Activated CD4-positive, alpha-beta T cell treated with anti-CD3 and anti-CD28 coated beads, Interleukin-2, amount 50 U/mL, for 1 hour (primary cell): ENCODE measurements at places on chromosomes 4 and X.

DNA sequence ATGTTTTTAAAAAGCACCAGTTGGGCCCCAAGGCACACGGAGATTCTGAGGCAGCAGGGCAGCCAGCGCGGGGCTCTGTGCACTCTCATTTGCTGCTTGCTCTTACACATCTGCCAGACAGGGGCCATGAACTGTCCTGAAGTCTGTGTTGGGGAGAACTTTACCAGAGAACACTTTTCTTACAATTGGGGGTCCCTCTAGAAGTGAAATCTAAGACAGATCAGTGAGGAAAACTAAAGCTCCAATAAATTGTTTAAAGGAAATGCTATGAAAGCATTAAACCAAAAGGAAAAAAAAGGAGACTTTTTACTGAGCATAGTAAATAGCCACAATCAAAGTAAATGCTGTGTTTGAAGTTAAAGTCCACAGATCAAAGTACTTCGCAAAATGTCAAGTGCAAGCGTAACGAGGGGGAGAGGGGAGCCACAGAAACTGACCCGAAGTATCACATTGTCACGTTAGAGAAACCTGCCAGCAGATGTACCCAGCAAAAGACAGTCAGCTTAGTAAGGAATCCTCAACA, 37.8 kb downstream of the SORBS2 start:
- DNase-seq, result no peak

GRCh38 chrX:12138361-12139313, at the start of gene FRMPD4:
Gene FRMPD4 (plus strand): TSS chrX:12138473. CDS start chrX:12138972, 499 bp downstream.
- DNase-seq, result no peak

- DNase-seq, result no peak
Measured at GRCh38 chr4:32010221-32010620, 1290.1 kb downstream of the PCDH7 start.

- DNase-seq, result no peak
Measured at GRCh38 chrX:148582353-148582752, 81.9 kb downstream of the AFF2 start.

DNA sequence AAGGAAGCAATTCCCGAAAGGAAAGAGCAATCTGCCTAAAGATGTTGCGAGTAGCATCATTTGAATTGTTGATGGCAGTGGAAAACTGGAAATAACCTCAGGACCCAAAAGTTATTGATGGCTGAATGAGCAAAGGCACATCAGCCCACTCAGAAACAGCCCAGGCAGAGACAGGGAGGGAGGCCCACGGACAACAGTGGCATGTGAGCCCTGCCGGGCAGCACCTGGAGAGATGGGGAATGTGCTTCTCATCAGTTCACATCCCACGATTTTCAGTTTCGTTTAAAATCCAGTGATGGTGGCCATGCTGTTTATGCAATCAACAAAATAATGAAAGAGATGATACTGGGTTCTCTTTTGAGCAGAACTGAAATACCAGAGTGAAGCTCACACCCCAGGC, 80.0 kb downstream of the JAKMIP1 start:
- no peak for DNase-seq

DNA sequence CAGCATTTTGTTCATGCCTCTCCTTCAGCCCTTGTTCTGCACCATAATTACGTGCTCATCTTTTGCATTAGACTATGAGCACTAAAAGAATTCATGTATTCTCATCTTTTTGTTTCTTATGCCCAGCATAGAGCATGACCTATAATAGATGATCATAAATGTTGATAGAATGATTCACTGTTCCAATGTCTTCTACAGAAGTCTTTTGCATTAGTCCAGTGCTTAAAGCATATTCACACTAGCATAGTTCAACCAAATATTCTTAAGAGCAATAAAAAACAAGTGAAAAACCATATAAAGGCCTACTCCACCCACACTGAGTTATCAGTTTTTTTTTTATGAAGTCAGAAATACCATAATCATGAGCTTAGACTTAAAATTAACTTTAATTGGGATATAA, 36.5 kb upstream of the SLC10A4 start:
- DNase-seq, result no peak

DNA sequence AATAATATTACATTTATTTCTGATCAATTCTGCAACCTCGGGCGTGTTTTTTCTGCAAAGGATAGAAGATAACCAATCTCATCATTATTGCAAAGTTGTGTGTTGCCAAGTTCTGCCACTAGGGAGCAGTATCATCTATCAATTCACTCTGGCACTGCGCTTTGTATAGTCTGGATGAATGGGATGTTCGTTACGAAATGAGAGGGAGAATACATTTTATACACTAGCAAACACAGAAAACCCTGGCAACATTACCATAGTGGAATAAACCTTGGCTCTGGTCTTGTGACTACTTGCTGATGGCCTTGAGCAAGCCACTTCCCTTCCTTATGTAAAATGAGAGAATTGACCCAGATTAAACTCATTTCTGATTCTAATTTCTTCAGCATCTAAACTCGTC, 97.5 kb upstream of the ZNF518B start:
- peak; percentile 32 for DNase-seq

DNA sequence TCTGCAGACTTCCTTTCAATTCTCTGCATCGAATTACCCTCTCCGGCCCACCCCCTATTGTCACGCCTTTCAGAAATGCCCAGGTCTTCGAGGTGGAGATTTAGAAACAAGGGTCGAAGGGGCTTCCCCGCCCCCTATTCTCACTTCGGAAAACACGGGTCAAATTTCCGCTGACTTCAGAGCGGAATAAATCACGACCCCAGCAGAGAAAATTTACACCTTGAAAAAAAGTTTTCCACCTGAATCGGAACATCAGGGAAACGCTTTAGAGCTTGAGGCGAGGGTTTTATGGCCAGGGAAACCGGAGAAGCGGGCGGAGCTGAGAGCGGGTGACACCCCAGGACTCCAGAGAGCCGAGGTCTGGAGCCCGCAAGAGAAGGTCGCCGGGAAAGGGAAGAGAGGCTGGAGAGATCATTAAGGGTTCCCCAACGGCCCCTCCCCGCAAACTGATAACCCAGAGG, 1.6 kb downstream of the SHISA3 start:
- no peak for DNase-seq

- no peak for DNase-seq
Measured at GRCh38 chr4:20881658-20882057, 181.4 kb downstream of the PACRGL start.

DNA sequence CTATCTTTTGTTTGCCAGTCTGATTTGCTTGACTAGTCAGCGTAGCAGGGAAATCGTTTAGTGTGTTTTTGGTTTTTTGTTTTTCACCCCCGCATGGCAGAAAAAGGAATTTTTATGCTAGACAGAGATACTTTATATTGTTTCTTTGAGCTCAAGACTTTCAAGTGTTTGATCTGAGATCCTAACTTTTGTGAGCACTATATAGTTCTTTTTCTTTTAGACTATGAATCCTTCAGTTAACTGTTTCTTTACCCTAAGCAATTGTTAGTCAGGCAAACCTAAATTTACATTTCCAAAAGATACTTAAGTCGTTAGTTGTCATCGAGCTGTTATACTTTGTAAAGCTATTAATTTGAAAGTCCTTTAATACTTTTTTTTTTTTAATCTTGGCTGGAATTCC, 73.3 kb downstream of the RAP1GDS1 start:
- DNase-seq, result no peak

DNA sequence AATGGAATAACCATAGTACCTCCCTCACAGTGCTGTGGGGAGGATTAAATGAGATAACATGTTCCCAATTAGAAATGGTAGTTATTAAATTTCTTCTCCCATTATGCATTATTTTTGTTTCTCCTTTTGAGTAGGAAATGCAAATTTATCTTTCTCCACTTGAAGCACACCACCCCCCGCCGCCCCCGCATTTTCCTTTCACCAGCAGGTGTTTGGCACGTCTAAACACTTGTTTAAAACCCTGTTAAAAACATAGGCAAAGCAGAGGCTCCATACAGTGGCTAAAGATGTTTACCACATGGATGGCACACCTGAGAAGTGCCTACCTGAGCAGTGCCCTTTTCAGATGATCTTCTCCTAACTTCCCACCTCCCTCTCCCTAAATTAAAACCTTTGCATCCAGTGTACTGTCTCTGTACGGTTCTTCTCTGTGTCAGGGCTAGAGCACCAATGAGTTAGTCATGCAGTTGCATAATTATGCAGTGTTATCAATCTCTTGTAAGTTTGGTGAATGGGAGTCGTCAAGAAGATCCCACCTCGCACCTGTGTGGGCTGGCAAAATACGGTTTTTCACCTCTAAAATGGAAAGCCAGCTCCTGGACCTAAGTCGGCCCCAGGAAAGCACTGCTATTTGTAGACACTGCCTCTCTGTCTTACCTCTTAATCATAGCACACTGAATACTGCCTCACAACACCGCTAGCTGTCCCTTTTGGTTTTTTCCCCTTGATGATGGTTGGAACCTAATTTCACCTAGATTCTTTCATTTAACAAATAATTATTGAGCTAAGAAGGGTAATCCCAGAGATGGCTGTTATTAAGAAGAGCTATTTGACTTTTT, 122.0 kb downstream of the CT47B1 start:
- no peak for DNase-seq

GRCh38 chr4:25813448-25814106, 49.2 kb downstream of the SEL1L3 start:
- DNase-seq, result no peak

DNA sequence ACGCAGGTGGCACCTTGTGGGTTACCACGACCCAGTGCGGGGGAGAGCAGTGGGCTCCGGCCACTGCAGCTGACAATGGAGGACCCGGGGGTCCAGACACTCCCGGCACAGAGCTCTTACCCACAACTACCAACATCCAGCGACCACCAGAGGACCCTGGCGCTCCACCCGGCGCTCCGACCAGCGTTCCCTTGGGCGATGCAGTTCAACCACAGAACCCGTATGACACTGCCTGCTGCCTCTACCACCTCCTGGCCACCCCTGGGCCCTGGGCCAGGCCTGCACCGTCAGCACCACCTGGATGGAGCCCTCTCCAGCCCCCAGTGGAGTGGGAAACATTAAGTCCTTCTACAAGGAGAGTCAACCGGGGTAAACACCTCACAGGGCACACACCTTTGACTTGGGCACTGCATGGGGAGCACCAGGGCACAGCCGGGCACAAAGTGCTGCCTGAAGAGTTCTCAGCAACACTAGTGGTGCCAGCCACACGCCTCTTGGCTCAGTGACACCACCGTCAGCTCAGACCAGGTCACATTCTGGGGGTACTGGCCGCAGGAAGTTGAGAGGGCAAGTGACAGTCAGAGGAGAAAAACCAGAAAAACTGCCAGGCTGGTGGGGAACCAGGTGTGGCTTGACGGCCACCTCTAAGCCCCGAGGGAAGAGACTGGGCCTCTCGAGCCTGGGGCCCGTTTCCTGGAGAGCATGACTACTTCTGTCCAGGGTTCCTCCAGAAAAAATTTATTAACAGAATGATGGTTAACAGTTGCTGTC, 2.6 kb downstream of the CTBP1 start:
- DNase-seq, result no peak

DNA sequence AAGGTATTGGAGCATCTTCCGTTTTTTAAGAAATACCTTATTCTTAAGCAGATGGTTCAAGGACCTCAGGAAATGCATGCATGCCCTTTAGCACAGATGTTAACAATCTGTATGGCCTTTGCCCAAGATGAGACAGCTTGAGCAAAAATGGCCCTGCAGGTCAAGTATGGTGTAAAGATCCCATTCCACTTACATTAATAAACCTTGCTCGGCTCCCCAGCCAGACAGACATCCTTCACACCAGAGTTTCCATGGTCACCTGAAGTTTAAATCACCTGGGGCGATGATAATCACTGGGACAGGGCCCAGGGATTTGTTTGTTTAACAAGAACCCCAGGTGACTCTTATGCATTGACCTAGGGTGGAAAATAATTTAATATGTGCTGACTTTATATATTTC, 287.0 kb upstream of the NOCT start:
- no peak for DNase-seq

DNA sequence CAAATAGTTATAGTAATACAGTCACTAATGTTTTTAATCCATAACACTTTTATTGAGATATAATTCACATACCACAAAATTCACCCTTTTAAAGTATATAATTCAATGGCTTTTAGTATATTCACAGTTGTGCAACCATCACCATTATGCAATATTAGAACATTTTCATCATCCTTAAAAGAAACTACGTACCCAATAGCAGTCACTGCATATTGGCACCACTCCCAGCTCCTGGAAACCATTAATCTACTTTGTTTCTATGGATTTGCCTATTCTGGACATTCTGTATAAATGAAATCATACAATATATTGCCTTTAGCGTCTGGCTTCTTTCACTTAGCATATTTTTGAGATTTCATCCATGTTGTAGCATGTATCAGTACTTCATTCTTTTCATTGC, 99.3 kb downstream of the AMMECR1 start:
- DNase-seq, result no peak
